ENCODE measurements at places on chromosomes 11 and 22. TPM values are rescaled to one million over a fixed set of nuclear protein-coding genes. Genes with fewer than 3 reads are reported as not detected.

DNA sequence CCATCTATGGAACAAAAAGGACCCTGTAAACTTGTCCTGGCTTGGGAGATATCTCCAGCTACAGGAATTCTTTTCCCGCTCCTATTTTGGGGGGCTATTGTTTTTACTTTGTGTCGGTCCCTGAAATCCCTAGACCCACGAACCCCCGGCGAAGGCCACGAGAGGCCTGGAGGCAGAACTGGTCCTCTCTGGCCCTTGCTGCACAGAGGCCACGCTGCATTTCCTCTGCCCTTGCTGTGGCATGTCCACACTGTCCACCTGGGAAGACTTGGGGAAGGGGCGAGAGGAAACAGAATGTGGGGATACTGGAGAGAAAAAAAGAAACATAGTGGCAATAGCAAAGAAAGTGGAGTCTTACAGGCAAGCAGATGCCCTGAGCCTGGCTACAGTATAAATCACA, 2.3 kb upstream of the ANO1 start:
- H3K36me3 ChIP-seq: no peaks in the 10 kb centered on the region
- no peak overlapping the region for H3K4me3 ChIP-seq
- H3K4me1 ChIP-seq: peaks cover 9% of the 10 kb centered on the region

- H3K27ac ChIP-seq: no peak overlapping the region
- DNase-seq: no peak
- no peaks in the 10 kb centered on the region for H3K27me3 ChIP-seq
- H3K36me3 ChIP-seq: no peaks in the 10 kb centered on the region
Measured at GRCh38 chr11:66859686-66860448, 3.0 kb downstream of the LRFN4 start.

GRCh38 chr22:20899827-20900423, 17.3 kb upstream of the CRKL start:
- DNase-seq: no peak
- H3K36me3 ChIP-seq: no peaks in the 10 kb centered on the region
- no peak overlapping the region for H3K4me3 ChIP-seq
- H3K27me3 ChIP-seq: no peaks in the 10 kb centered on the region
- no peak overlapping the region for H3K27ac ChIP-seq
- no peaks in the 10 kb centered on the region for H3K4me1 ChIP-seq

- no peak for DNase-seq
- peaks cover 4% of the 10 kb centered on the region for H3K4me1 ChIP-seq
- no peak overlapping the region for H3K4me3 ChIP-seq
- H3K36me3 ChIP-seq: no peaks in the 10 kb centered on the region
- H3K27me3 ChIP-seq: no peaks in the 10 kb centered on the region
Measured at GRCh38 chr11:76158394-76159302, 47.7 kb downstream of the WNT11 start.

- no peaks in the 10 kb centered on the region for H3K27me3 ChIP-seq
- no peak for DNase-seq
- no peak overlapping the region for H3K27ac ChIP-seq
- no peaks in the 10 kb centered on the region for H3K36me3 ChIP-seq
- no peaks in the 10 kb centered on the region for H3K4me1 ChIP-seq
Measured at GRCh38 chr11:124886978-124887666, 10.5 kb downstream of the ROBO4 start.

- H3K27me3 ChIP-seq: no peaks in the 10 kb centered on the region
- H3K27ac ChIP-seq: no peak overlapping the region
- DNase-seq: no peak
- H3K4me1 ChIP-seq: peaks cover 2% of the 10 kb centered on the region
- H3K36me3 ChIP-seq: peaks cover 13% of the 10 kb centered on the region
Measured at GRCh38 chr11:6402561-6402981, 12.3 kb downstream of the SMPD1 start.

GRCh38 chr11:33542921-33543320, 157.7 kb downstream of the C11orf91 start:
- no peak for DNase-seq
- H3K27me3 ChIP-seq: no peaks in the 10 kb centered on the region
- H3K4me3 ChIP-seq: no peak overlapping the region
- H3K27ac ChIP-seq: no peak overlapping the region
- H3K36me3 ChIP-seq: no peaks in the 10 kb centered on the region
- no peaks in the 10 kb centered on the region for H3K4me1 ChIP-seq

- peak; percentile 54 for DNase-seq
- H3K36me3 ChIP-seq: peaks cover 1% of the 10 kb centered on the region
Measured at GRCh38 chr11:8719211-8719649, 36.6 kb downstream of the RPL27A start.

DNA sequence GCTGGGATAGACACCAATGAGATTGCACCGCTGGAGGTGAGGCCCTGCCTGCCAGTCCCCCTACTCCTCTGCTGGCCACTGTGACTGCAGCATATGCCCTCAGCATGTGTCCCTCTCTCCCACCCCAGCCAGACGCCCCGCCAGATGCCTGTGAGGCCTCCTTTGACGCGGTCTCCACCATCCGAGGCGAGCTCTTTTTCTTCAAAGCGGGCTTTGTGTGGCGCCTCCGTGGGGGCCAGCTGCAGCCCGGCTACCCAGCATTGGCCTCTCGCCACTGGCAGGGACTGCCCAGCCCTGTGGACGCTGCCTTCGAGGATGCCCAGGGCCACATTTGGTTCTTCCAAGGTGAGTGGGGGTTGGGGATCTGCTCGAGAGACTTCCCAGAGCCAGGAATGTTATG, 5.7 kb upstream of the SMARCB1 start:
- DNase-seq: no peak
- H3K27ac ChIP-seq: no peak overlapping the region
- no peaks in the 10 kb centered on the region for H3K36me3 ChIP-seq
- peaks cover 5% of the 10 kb centered on the region for H3K4me1 ChIP-seq
- no peak overlapping the region for H3K4me3 ChIP-seq

GRCh38 chr11:128522943-128523518, 64.3 kb downstream of the ETS1 start:
- peak overlapping the region; percentile 98 for H3K27ac ChIP-seq
- DNase-seq: no peak
- H3K27me3 ChIP-seq: no peaks in the 10 kb centered on the region
- peaks cover 30% of the 10 kb centered on the region for H3K4me1 ChIP-seq

DNA sequence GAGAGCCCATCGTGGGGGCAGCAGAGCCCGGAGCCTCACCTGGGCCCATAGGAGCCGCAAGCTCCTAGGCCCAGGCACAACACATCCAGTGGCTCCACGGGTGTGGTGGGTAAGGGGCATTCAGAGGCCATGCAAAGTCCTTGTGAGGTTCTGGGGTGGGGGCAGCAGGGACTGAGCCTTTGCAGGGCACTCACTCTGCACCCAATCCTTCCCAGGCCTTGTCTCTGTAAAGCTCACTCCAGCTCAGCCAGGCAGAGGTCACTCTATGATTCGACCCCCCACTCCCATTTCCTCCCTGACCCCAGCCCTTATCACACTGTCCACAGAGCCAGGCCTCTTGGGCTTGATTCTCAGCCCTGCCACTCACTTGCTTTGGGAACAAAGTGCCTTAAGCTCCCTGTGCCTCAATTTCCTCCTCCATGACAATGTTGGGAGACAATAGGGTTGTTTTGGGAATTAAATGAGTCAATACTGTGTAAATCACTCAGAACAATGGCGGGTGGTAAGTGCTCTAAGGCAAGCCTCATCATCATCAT, 46.6 kb downstream of the LRRC32 start:
- DNase-seq: no peak
- peaks cover 17% of the 10 kb centered on the region for H3K4me1 ChIP-seq
- H3K36me3 ChIP-seq: no peaks in the 10 kb centered on the region
- no peaks in the 10 kb centered on the region for H3K27me3 ChIP-seq

DNA sequence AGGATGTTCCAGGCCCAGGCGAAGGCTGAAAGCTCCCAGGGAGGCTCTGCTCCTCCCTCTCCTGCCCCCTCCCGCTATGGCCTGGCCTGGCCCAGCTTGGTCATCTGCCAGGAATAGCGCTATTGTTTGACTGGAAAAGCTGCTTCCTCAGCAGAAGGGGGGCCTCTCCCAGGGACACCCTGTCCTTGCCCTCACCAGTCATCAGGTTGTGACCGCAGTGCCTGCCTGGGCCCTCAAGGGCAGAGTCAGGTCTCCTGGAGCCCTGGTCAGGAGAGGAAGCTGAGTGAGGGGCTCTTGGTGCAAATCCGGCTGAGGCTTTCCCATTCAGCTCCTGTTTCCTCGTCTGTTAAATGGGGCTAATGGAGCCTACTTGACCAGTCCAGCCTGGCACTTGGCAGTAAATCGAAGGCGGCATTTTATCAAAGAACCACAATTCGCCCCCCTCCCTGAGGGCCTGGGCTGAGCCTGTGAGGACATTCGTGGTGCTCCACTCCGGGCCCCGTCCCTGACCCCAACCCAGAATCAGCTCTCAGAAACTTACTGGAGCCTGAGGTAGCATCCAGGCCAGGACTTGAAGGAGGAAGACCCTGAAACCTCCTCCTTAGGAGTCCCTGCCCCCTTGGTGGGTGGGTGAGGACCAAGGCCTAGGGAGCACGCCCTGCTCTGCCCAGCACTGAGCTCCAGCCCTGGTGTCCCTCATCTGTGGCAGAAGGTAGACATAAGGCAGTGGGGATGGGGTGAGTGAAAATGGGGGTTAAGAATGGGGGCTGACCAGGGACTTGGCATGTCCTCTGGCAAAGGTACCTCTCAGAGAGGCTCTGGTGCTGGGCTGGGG, 2.0 kb upstream of the CASTOR1 start:
- no peak overlapping the region for H3K4me3 ChIP-seq
- no peaks in the 10 kb centered on the region for H3K27me3 ChIP-seq
- peaks cover 49% of the 10 kb centered on the region for H3K36me3 ChIP-seq
- H3K27ac ChIP-seq: peak overlapping the region; percentile 95
- peak; percentile 84 for DNase-seq

GRCh38 chr11:1772270-1773130, 8.8 kb upstream of the CTSD start:
- peak; percentile 53 for DNase-seq
- peak overlapping the region; percentile 51 for H3K4me3 ChIP-seq
- H3K27ac ChIP-seq: no peak overlapping the region
- H3K27me3 ChIP-seq: no peaks in the 10 kb centered on the region

- no peak overlapping the region for H3K4me3 ChIP-seq
- H3K4me1 ChIP-seq: no peaks in the 10 kb centered on the region
- H3K36me3 ChIP-seq: no peaks in the 10 kb centered on the region
- no peaks in the 10 kb centered on the region for H3K27me3 ChIP-seq
- H3K27ac ChIP-seq: no peak overlapping the region
Measured at GRCh38 chr11:108002476-108002875, 6.2 kb upstream of the CUL5 start.

- H3K4me1 ChIP-seq: no peaks in the 10 kb centered on the region
- H3K27ac ChIP-seq: peak within 1 kb of the TSS; percentile 38
- peak; percentile 35 for DNase-seq
Measured at GRCh38 chr11:64723117-64723906, at the start of gene NRXN2. Gene NRXN2, minus strand, starts transcription at chr11:64723197. Its CDS starts 9,498 bp downstream, at chr11:64713699.

GRCh38 chr11:125625225-125625629, 264 bp downstream of the CHEK1 start:
- H3K4me3 ChIP-seq: peak overlapping the region; percentile 96
- H3K27ac ChIP-seq: peak overlapping the region; percentile 94
- peaks cover 15% of the 10 kb centered on the region for H3K36me3 ChIP-seq
- H3K27me3 ChIP-seq: no peaks in the 10 kb centered on the region
- peaks cover 17% of the 10 kb centered on the region for H3K4me1 ChIP-seq
- no peak for DNase-seq

DNA sequence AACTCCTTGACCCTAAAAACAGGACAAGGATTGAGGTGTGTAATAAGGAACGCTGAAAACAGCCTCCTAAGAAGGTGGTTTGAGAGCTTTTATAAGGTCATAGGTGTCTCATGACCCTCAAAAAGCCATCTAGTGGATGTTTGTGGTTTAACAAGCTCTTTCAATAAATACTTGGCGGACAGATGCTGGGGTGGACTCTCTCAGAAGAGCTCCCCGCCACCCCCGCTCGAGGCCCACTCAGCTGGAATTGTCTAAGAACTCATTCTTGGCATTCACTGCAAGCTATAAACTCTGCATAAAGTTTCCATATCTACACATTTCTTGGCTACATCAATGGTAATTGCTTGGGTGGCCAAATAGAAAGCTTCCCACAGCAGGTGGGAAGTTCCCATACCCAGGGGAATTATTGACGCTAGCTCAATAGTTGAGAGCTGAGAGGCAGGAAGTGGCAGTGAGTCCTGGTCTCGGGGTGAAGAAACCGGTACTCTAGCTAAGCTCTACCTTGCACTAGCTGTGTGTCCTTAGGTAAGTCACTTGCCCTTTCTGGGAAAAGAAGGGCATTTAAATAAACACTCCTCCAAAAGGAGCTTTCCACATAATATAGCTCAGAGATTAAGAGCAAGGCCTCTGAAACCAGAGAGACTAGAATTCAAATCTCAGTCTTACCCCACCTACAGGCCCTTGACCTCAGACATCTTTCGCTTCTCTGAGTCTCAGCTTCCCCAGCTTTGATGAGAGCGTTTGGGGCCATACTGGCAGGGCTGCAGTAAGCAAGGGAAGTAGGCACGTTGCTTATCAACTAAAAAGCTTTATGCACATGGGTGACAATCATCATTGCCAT, 6.4 kb downstream of the MS4A15 start:
- H3K27me3 ChIP-seq: no peaks in the 10 kb centered on the region
- H3K27ac ChIP-seq: no peak overlapping the region
- no peaks in the 10 kb centered on the region for H3K36me3 ChIP-seq
- DNase-seq: no peak

GRCh38 chr11:128492903-128493569, 94.3 kb downstream of the ETS1 start:
- H3K4me3 ChIP-seq: no peak overlapping the region
- H3K27me3 ChIP-seq: no peaks in the 10 kb centered on the region
- peaks cover 10% of the 10 kb centered on the region for H3K36me3 ChIP-seq
- peaks cover 49% of the 10 kb centered on the region for H3K4me1 ChIP-seq

Gene CCDC87
- 0.68 TPM for total RNA-seq

Gene VEGFB
- 81.8 TPM for total RNA-seq

Gene CRYBA4
- not detected for total RNA-seq

Gene MAJIN
- not detected for total RNA-seq

Gene ADAMTS8
- 5.3 TPM for total RNA-seq

Gene TRIM44
- total RNA-seq: 26.8 TPM

Gene GRK3
- 4.4 TPM for total RNA-seq

Gene APOBEC3C
- total RNA-seq: 22.3 TPM

All from thoracic aorta (tissue), 2 donors.